NCI-H2171 treated with DMSO at 0.1 percent for 48 hours (cell line): ENCODE measurements at places on chromosomes 6 and 20.

- no peak for DNase-seq
These were observed 33.8 kb upstream of the CTAGE9 start for GRCh38 chr6:131744432-131745287.

DNA sequence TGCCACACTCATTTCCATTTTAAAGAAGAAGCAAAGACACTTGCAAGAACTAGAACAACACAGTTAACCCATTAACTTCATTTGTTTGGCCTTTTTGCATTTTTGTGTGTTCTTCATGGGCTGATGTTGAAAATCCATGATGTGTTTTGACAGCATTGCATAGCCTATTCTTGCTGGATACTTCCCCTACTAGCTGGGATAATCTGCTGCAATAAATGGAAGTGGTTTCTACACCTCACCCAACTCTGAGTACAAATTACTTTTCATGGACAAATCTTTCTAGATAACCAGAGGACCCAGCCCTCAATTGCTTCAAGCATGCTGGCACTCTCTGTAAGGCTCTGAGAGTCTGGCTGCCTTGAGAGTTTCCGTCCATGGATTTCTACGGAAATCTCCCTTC is 26.5 kb downstream of the CST9L start:
- no peak for DNase-seq

DNA sequence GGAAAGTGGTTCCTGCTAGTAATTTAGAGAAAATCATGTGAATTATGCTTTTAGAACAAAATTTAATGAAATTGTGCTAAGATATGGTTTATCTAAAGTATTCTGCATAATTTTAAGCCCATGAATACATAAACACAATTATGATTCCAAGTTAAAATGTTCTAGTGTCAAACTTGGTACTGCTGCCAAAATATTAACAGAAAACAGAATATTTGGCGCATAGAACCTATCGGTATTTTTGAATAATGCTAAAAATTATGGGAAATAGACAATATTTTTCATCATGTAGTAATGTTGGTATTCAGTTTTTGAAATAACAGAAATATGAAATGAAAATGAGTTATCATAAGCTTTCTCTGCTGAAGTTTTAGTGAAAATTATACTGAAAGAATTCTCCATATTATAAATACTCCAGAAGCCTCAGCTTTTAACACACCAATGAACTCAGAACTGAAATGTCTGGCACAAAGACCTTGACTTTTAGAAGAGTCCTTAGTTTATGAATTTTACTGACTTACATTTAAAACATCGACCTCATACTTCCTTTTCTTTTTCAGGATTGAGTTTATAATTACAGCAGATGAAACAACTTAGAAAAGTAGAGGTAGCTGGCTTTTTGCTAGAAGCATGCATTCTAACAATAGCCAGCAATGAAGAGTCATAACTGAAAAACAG is 1192.3 kb upstream of the GJE1 start:
- DNase-seq, result no peak

DNA sequence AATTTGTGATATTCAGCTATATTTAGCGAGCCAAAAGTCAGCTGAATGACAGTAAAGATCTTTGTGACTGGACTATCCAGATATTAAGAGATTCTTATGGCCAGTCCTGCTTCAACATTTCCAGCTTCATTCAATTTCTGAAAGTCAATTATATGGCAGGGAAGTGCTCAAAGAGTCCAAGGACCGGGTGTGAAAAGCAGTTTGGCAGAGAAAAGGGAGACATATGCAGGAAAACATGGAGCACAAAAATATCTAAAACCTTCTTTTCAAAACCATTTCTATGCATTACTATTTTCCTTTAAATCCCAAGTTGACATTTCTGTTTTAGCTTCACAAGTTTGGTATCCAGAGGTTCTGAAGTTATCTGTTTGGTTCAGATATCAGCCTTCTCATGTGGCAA is 5.0 kb downstream of the MPC1 start:
- DNase-seq, result no peak

- no peak for DNase-seq
These were observed 11.0 kb upstream of the SIM1 start for GRCh38 chr6:100475554-100476320.

GRCh38 chr6:6581054-6581453 is 7.5 kb upstream of the LY86 start:
- DNase-seq, result peak; percentile 80
